ENCODE measurements at places on chromosomes 7 and 10. TPM values are rescaled to one million over a fixed set of nuclear protein-coding genes. Genes with fewer than 3 reads are reported as not detected.

DNA sequence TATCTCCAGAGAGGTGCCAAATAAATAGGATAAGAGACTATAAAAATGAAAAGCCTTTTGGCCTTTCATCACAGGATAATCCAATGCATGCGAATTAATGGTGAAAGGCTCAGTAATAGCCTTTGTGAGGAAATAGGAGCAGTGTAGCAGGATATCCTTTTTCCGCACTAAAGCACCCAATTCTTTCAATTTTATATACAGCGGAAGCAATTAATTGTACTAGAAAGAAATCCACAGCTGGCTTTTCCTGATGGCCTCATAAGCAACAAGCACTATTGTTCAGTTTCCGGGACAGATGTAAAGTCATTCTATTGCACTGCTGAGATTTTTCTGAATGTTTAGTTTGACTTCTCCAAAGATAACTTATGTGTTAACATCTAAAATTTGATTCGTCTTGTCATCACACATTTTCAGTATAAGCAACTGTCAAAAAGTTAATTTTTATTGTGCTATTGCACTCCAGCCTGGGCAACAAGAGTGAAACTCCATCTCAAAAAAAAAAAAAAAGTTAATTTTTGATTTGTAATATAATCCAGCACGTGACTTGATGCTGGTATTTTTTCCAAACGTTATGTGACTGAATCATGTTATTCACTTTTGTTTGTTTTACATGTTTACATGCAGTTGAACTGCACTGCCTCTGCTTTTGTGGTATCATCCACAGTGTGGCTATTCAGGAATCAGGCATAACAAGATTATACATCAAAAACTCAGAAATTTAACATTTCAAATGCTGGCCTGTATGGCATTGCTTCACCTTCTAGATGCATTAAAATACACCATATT, 8.4 kb upstream of the BMPR1A start:
- peak; percentile 99 for DNase-seq

- no peak for DNase-seq
Observed at GRCh38 chr10:35153716-35154115, 27.1 kb downstream of the CREM start.

DNA sequence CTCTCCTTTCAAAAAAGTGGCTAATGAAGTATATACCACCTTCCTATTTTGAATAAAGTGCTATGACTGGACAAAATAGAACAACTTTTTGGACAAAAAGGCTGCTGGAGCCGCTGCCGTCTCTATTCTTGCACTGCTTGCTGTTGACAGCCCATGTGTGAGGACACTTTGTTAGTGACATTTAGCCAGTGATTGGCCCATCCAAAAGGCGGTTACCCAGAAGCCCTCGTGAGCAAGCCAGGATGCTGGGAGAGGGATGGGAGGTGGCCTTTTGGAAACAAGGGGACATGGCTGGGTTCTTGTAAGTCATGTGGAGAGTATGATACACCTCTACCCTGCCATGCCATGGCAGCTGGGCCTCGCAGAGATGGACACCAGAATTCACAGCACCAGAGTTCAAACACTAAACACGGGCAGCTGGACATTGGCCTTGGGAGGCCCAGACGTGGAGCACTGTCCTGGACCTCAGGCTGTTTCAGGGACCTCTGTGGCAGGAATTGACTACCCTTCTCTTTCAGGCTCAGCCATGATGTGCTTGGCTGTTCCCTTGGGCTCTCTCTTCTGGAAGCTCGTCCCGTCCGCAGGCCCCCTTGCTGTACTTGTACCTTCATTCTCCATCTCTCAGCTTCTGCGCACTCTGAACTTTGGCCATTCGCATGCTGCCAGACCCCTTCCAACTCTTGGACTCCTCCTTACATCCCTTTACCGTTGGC, 118.3 kb downstream of the TCF7L2 start:
- DNase-seq: no peak

GRCh38 chr10:99595770-99596465, 24.3 kb downstream of the SLC25A28 start:
- no peak for DNase-seq

- no peak for DNase-seq
Observed at GRCh38 chr7:148695953-148696352, 2.8 kb upstream of the CUL1 start.

DNA sequence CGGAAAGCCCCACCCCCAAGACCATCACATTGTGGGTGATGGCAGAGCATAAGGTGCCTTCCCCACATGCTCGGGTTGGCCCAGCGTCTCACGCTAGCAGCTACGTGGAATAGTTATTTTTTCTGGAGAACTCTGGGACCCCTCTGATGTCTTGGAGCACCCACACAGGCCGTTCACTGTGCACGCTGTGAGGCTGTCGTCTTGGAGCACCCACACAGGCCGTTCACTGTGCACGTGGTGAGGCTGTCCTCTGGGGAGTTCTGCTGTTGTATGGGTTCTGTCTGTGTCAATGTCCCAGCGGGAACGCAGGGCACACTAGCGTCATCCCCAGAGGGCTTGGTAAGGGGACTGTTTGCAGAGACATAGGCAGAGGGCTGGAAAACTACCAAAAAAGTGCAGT, 38.8 kb upstream of the FAM20C start:
- DNase-seq: no peak

GRCh38 chr10:102509387-102509786, 5.6 kb downstream of the SUFU start:
- no peak for DNase-seq

DNA sequence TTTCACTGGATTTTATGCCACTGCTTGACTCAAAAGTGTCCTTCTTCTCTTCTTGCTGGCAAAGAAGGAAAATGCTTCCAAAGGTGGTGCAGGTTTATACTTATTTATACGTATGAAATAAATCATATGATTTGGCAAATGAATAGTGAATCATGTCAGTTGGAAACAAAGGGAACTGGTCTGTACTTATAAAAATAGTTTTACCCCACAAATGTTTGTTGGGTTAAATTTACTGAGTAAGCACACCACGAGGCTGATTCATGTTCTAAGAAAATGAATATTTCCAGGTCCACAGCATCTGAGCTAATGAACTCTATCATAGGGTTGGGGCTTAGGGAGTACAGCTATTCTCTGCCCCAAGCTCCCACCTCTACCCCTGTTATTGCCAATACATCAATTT, 232.2 kb downstream of the TRIL start:
- DNase-seq: no peak

GRCh38 chr7:84536271-84536870, 341.8 kb upstream of the SEMA3A start:
- DNase-seq: no peak

- DNase-seq: no peak
Observed at GRCh38 chr7:132118641-132119040, 457.6 kb downstream of the PLXNA4 start.

- DNase-seq: no peak
Observed at GRCh38 chr10:7322623-7323022, 88.2 kb downstream of the SFMBT2 start.

- no peak for DNase-seq
Observed at GRCh38 chr10:83075016-83075814, 1064.1 kb upstream of the GHITM start.

- no peak for DNase-seq
Observed at GRCh38 chr10:117411479-117412399, 36.5 kb upstream of the PDZD8 start.

GRCh38 chr10:5944389-5945189, 32.8 kb downstream of the IL15RA start:
- no peak for DNase-seq

DNA sequence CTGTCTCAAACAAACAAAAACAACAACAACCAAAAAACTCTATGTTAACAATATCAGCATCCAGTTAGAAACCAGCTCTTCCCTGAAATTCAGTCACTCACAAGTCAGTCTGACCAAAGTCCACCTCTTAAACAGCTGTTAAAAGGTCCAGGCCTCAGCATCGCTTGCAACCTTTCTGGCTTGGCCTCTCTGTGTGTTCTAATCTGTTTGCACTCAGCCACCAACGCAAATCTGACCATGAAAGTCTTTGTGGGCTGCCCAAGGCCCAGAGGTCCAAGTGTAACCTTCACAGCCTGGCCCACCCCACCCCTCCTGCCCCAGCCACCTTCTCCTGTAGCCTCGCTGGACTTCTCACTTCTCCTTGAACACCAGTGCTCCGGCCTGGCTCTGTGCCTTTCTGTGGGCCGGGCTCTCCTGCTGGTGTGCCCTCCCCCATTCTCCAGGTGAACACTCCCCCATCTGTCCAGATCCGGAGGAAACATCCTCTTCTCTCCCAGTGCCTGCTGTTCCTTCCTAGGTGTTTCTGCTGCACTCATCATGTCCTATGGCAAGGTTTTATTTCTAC, 72.2 kb upstream of the EFCAB10 start:
- DNase-seq: no peak

The ZNF25 gene
- total RNA-seq: 6.7 TPM

The GRID1 gene
- total RNA-seq: not detected

The SPDYE8 gene
- total RNA-seq: not detected

The TDRD1 gene
- not detected for total RNA-seq

The GPR15LG gene
- not detected for total RNA-seq

The TAS2R39 gene
- total RNA-seq: not detected

Data from A673 (cell line).